ENCODE measurements at places on chromosomes 7 and 10. TPM values are rescaled to one million over a fixed set of nuclear protein-coding genes. Genes with fewer than 3 reads are reported as not detected.
A peak's percentile ranks its signal among the peaks of the same experiment; 100 is the strongest.

DNA sequence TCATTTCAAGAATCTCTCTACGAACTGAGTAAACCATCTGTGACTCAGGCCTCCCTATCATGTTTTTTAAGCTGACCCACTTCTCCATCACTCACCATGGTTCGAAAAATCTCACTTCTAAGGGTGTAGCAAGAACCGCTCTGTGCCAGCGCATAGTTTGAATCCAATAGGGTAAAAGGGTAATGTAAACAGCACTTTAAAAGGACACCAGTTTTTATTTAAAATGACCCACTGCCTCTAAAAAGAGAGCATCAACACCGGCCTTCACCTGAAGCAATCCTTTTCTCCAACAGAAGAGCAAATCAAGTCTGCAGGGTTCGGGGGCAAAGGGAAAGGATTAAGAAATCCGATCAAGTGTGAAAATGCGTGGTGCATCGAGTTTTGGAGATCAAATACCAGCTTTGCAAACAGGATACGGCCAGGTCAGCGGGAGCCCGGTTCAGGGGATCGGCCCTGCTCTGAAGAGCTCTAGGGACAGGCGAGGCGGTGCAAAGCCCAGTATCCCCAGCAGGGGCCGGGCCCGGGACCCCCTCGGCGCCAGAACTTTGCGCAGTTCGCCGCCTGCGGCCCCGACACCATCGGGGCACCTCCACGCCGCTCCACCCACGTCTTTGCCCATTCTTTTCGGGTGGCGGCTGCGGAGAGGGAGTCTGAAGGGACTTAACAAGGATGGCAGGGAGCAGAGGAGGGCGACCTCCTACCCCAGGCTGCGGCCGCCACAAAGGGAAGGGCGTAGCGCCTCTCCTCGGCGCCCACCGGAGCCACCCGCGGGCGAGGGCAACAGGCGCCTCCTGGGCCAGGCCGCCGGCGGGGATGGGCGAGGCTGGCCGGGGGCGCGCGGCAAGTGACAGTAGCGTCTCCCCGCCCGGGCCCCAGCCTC, 842 bp downstream of the NMT2 start:
- peaks cover 13% of the 10 kb centered on the region for H3K4me1 ChIP-seq
- no peaks in the 10 kb centered on the region for H3K27me3 ChIP-seq
- H3K4me3 ChIP-seq: peak overlapping the region; percentile 73
- H3K27ac ChIP-seq: no peak overlapping the region
- peak; percentile 34 for DNase-seq

DNA sequence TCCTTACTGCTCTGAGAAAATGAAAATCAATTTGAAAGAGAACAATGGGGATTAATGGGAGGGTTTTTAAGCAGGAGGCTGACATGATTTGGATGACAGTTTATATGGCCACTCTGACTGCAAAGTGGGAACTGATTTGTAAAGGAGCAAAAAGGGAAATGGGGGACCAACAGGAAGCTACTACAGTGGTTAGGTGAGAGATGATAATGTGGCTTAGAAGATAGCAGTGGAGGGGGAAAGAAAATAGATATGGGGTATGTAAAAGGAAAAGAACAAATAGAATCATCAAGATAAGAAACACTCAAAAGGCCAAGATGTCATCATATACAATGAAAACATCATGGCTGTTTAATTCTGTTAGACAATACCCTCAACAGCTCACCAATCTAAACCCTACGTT, 177.5 kb downstream of the ANK3 start:
- peaks cover 14% of the 10 kb centered on the region for H3K4me1 ChIP-seq
- no peak overlapping the region for H3K4me3 ChIP-seq
- H3K27me3 ChIP-seq: no peaks in the 10 kb centered on the region
- DNase-seq: no peak
- no peak overlapping the region for H3K27ac ChIP-seq

- H3K4me3 ChIP-seq: no peak overlapping the region
- H3K4me1 ChIP-seq: peaks cover 77% of the 10 kb centered on the region
- H3K27me3 ChIP-seq: no peaks in the 10 kb centered on the region
- H3K27ac ChIP-seq: peak overlapping the region; percentile 100
Observed at GRCh38 chr10:119675483-119676170, 24.4 kb downstream of the BAG3 start.

DNA sequence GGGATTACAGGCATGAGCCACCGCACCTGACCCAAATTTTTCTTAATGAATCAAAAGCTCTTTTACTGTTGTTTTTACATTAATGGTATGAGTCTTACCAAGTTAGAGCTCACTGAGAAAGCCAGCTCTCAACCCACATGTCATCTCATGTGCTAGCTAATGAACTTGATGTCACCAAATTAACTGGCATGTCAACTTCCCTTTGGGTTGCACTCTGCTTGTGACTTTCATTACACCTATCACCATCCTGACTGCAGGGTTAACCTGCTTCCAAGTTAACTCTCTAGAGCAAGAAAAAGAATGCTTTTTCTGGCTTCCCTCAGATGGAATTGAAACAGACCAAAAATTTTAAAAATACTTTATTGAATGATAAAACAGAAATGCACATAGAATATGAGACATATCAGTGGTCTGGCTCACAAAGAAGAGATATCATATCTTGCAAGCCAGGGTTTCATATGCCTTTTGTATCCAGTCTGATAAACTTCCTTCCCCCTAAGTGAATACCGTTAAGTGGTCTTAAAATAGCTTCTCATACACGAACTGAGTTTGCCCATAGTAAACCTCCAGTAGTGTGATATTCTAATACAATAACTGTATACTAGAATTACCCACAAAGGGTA, 42.9 kb upstream of the TRIM24 start:
- no peak for DNase-seq
- no peaks in the 10 kb centered on the region for H3K4me1 ChIP-seq
- no peaks in the 10 kb centered on the region for H3K36me3 ChIP-seq
- no peaks in the 10 kb centered on the region for H3K27me3 ChIP-seq

- H3K27me3 ChIP-seq: no peaks in the 10 kb centered on the region
- no peaks in the 10 kb centered on the region for H3K36me3 ChIP-seq
- no peak for DNase-seq
- peaks cover 3% of the 10 kb centered on the region for H3K4me1 ChIP-seq
- no peak overlapping the region for H3K27ac ChIP-seq
Observed at GRCh38 chr7:7417851-7418250, 117.8 kb downstream of the COL28A1 start.

- H3K27ac ChIP-seq: no peak overlapping the region
- no peak overlapping the region for H3K4me3 ChIP-seq
- H3K36me3 ChIP-seq: peaks cover 3% of the 10 kb centered on the region
- H3K27me3 ChIP-seq: no peaks in the 10 kb centered on the region
- DNase-seq: no peak
- no peaks in the 10 kb centered on the region for H3K4me1 ChIP-seq
Observed at GRCh38 chr7:135957627-135958026, 19.5 kb downstream of the MTPN start.

DNA sequence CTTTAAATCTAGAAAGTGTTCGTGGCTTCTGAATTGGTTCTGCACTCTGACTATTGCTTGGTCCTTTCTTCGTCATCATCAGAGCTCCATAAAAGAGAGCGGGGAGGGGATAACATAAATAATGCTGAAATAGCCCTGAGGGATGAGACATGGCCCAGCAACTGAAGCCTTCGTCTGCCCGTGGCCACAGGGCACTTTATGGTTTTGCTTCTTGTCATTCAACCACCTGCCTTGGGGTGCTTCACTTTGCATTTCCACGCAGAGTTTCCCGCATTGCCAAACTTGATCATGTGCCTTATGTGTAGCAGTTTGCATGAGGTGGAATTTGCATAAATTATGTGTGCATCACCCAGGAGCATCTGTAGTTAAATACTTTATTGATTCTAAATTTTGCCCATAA, 15.9 kb downstream of the GSTO2 start:
- peaks cover 19% of the 10 kb centered on the region for H3K4me1 ChIP-seq
- no peaks in the 10 kb centered on the region for H3K36me3 ChIP-seq
- no peak for DNase-seq
- no peaks in the 10 kb centered on the region for H3K27me3 ChIP-seq
- H3K27ac ChIP-seq: no peak overlapping the region
- no peak overlapping the region for H3K4me3 ChIP-seq

Gene TUBAL3
- total RNA-seq: not detected

Measured in PC-3 (cell line).